ENCODE measurements at places on chromosomes 1 and 21.

- DNase-seq: no peak
Observed at GRCh38 chr1:3069491-3070308, 697 bp downstream of the PRDM16 start.

GRCh38 chr1:210663730-210664573, 335.2 kb downstream of the HHAT start:
- no peak for DNase-seq

DNA sequence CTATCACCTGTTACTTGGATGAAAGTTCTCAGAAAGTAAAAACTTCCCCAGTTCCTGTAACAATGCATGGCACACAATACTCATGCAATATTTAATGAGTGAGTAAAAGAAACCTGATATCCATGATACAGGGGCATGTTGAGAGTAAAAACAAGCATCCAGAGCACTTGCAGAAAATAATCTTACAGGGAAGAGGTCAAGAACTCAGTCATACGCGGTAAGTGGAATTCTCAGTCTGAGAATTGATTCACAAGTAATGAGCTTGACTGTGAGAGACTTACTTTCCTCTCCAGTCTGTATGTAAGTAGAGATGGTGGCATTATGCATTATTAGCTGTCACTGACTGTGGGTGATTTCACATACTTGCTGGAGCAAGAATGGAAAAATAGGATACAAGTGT, 976.9 kb downstream of the BRINP3 start:
- no peak for DNase-seq

- DNase-seq: no peak
Observed at GRCh38 chr1:206575894-206576737, 36.1 kb downstream of the EIF2D start.

- DNase-seq: no peak
Observed at GRCh38 chr1:157234705-157235273, 96.6 kb upstream of the ETV3 start.

- DNase-seq: no peak
Observed at GRCh38 chr1:234944439-234945344, 183.9 kb downstream of the TOMM20 start.

- no peak for DNase-seq
Observed at GRCh38 chr1:152309955-152310354, 15.1 kb downstream of the FLG start.

DNA sequence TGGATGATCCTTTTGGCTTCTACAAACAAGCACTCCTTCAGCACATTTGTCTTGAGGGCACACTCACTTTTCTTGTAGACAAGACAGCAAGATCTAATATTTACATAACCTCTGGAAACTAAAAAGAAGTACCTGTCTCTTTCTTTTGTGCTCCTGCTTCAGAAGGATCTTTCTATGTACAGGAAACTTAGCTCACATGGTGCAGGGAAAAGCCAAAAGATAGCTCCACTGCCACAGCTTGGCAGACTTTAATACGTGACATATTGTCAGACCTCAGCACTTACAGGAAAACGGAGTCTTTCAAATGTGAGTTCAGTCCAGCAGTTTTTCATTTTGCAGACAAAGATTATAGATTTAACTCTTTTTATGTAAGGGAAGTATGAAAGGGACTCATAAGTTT, 225.5 kb upstream of the SAMSN1 start:
- DNase-seq: no peak

DNA sequence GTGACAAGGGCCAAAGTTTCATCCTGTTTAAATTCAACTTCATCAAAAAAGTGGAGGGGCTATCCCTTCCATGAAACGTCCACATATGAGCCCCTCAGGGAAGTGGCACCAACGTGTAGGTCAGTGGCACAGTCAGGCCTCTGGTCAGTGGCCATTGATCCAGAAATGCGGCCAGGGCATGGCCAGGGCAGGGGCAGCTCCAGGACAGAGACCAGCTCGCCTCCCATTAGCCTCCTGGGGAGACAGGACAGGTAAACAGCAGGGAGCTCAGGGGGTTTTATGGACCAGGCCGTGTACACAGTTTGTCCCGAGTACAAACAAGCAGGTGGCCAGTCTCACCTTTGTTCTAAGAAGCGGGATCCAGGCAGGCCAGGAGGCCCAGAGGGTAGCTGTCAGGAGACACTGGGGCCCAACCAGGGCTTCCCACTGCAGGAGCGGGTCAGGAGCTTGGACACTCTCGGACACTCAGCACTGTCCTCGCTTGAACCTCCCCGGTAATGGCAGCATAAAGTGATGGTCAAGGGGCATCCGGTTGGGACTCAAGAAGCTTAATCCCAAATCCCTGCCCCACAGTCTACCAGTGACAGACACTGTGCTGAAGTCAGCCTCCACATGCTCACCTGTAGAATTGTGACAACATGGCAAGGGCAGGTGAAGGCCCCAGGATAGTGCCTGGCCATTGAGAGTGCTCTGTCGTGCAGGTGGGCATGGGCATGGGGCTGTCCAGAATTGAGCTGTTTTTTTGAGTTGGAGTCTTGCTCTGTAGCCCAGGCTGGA, 144.1 kb upstream of the ERRFI1 start:
- no peak for DNase-seq

- DNase-seq: no peak
Observed at GRCh38 chr1:223140611-223141405, 2.2 kb downstream of the TLR5 start.

DNA sequence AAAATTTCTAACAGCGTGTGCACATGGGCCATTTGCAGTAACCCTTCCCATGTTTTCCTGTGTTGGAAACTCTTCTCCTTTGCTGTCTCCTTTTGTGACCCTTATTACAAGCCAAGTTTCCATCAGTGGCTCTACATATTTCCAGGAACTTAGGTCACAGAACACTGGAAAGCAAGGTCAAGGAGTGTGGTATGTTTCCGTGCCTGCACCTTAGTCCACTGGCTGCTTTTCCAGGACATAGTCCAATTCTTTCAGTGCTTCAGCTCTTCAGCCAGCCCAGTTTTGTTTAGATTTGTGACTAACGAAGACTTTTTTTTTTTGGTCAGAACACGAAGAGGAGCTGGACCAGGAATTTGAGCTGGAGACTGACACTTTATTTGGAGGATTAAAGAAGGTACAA, 33.8 kb downstream of the HHAT start:
- DNase-seq: no peak

DNA sequence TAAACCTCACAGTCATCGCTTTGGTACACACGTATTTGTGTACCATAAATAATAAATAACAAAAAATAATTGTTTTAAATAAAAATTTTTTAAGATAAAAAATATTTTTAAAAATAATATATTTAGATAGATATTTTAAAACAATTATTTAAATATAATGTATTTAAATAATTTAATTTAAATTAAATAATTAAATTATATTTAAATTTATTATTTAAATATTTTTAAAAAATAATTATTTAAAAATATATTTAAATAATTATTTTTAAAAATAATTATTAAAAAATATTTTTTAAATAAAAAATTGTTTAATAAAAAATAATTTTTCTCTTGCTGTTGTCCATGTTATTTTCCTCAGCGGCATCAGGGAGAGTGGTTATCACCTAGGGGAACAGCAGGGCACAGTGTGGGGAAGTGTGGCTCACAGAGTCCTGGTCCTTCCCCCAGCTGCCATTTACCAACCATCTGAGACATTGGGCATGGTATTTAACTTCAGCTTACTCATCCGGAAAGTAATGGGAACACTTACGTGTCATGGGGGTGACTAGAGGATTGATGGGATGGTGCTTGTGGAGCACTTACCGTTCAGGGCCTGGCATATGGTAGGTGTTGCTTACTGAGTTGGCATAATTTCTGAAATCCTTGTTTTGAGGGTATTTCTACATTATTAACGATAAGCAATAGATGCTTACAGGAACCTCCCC, 92.9 kb upstream of the TSPAN2 start:
- DNase-seq: no peak

DNA sequence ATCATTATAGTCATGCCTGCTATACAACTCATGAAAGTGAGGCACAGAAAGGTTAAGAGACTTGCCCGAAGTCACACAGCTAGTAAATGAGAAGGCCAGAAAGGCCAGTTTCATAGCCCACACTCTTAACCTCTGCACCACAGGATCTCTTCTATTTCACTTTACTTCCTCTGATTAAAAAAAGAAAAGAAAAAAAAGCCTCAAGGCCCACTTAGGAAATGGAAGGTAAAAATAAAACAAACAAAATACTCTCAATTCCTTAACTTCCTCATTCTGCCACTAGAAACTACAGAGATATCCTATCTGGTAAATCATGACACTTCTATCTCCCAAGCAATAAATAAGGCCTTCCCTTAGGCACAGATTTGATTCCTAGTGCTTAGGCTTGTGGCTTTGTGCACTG, 7.6 kb upstream of the ENAH start:
- no peak for DNase-seq

DNA sequence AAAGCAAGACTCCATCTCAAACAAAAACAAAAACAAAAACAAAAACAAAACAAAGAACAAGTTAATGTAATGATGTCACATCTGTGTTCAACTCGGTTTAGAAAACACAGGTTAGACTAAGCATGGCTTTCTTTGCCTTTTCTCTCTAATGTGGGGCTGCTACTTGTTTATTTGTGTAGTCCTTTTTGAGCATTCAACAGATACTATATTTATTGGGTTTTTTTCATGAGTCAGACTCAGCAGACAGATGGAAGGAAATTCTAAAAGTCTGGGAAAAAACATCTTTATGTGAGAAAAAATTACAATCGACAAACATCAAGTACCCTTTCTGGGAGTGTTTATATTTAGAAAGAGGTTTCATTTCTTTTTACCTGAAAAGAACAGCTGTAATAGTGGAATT, 22.3 kb upstream of the OTUD3 start:
- no peak for DNase-seq

- no peak for DNase-seq
Observed at GRCh38 chr1:194795917-194796593, 1609.6 kb upstream of the B3GALT2 start.

All from activated CD4-positive, CD25-positive, alpha-beta regulatory T cell treated with anti-CD3 and anti-CD28 coated beads, Interleukin-2, amount 50 U/mL, for 72 hours (primary cell).